ENCODE measurements at places on chromosomes 5 and 9. TPM values are rescaled to one million over a fixed set of nuclear protein-coding genes. Genes with fewer than 3 reads are reported as not detected.

GRCh38 chr5:142796492-142797109 is 26.4 kb downstream of the ARHGAP26 start:
- no peak for DNase-seq
- no peak overlapping the region for H3K27ac ChIP-seq
- H3K4me1 ChIP-seq: no peaks in the 10 kb centered on the region
- H3K36me3 ChIP-seq: no peaks in the 10 kb centered on the region

DNA sequence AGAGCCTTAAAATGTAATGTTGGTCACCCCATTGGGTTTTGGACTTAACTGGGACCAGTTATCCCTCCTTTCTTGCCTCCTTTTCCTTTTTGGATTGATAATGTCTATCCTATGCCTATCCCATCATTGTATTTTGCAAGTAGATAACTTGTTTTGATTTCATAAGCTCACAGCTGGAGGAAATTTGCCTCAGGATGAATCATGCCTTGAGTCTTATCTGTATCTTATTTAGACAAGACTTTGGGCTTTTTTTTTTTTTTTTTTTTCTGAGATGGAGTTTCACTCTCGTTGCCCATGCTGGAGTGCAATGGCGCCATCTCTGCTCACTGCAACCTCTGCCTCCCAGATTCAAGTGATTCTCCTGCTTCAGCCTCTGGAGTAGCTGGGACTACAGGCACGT is 443.3 kb downstream of the DNAH5 start:
- H3K36me3 ChIP-seq: no peaks in the 10 kb centered on the region
- H3K4me1 ChIP-seq: no peaks in the 10 kb centered on the region
- H3K27ac ChIP-seq: no peak overlapping the region
- H3K4me3 ChIP-seq: no peak overlapping the region

GRCh38 chr9:25396828-25397227 is 281.4 kb downstream of the TUSC1 start:
- H3K36me3 ChIP-seq: no peaks in the 10 kb centered on the region
- H3K27me3 ChIP-seq: no peaks in the 10 kb centered on the region
- H3K4me3 ChIP-seq: no peak overlapping the region
- DNase-seq: no peak
- no peak overlapping the region for H3K27ac ChIP-seq

Gene CCDC187
- under 0.01 TPM for total RNA-seq

GRCh38 chr9:128231638-128232527 is 28.7 kb downstream of the DNM1 start:
- no peaks in the 10 kb centered on the region for H3K27me3 ChIP-seq
- H3K4me1 ChIP-seq: no peaks in the 10 kb centered on the region
- H3K27ac ChIP-seq: peak overlapping the region; percentile 3
- H3K4me3 ChIP-seq: no peak overlapping the region
- no peak for DNase-seq

DNA sequence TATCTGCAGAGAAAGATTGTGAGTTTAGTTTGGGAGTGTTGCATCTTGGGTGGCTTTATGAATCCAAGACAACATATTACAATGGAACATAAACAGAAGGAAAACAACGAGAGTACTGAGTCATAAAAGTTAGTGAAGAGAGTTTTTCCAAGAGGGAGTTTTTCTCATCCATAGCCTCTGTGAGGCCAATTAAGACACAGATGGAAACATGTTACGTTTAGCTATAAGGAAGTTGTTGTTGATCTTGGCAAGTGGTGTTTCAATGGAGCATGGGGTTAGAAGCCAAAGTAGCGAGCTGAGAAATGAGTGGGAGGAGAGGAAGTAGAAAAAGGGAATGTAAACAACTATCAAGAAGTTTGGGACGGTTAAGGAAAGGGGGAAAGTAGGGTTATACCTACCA is 53.3 kb upstream of the SPATA31D4 start:
- no peaks in the 10 kb centered on the region for H3K36me3 ChIP-seq
- no peak overlapping the region for H3K4me3 ChIP-seq
- no peak for DNase-seq
- no peaks in the 10 kb centered on the region for H3K4me1 ChIP-seq

- no peak overlapping the region for H3K4me3 ChIP-seq
- no peaks in the 10 kb centered on the region for H3K27me3 ChIP-seq
- no peaks in the 10 kb centered on the region for H3K36me3 ChIP-seq
- no peaks in the 10 kb centered on the region for H3K4me1 ChIP-seq
Observed at GRCh38 chr5:35842856-35843255, 13.8 kb upstream of the IL7R start.

GRCh38 chr5:176427971-176428370 is 11.6 kb upstream of the CLTB start:
- no peak overlapping the region for H3K4me3 ChIP-seq
- H3K27ac ChIP-seq: no peak overlapping the region
- H3K4me1 ChIP-seq: no peaks in the 10 kb centered on the region

- H3K4me3 ChIP-seq: no peak overlapping the region
- DNase-seq: no peak
- H3K4me1 ChIP-seq: no peaks in the 10 kb centered on the region
- no peaks in the 10 kb centered on the region for H3K36me3 ChIP-seq
- H3K27me3 ChIP-seq: no peaks in the 10 kb centered on the region
- H3K27ac ChIP-seq: no peak overlapping the region
Observed at GRCh38 chr5:106094204-106094607, 1576.5 kb downstream of the EFNA5 start.

- H3K4me3 ChIP-seq: no peak overlapping the region
- no peaks in the 10 kb centered on the region for H3K4me1 ChIP-seq
- no peaks in the 10 kb centered on the region for H3K27me3 ChIP-seq
- no peaks in the 10 kb centered on the region for H3K36me3 ChIP-seq
Observed at GRCh38 chr9:36995927-36996705, 38.0 kb downstream of the PAX5 start.

GRCh38 chr9:98806394-98807035 is 955 bp upstream of the GALNT12 start:
- peak overlapping the region; percentile 64 for H3K27ac ChIP-seq
- no peaks in the 10 kb centered on the region for H3K27me3 ChIP-seq
- no peaks in the 10 kb centered on the region for H3K36me3 ChIP-seq
- H3K4me3 ChIP-seq: no peak overlapping the region
- peaks cover 9% of the 10 kb centered on the region for H3K4me1 ChIP-seq

Gene PCDHGC5
- 0.11 TPM for total RNA-seq

- H3K27ac ChIP-seq: peak overlapping the region; percentile 80
- H3K4me1 ChIP-seq: peaks cover 10% of the 10 kb centered on the region
- H3K27me3 ChIP-seq: no peaks in the 10 kb centered on the region
Observed at GRCh38 chr9:88990729-88991065, 571 bp upstream of the S1PR3 start.

Gene DPYSL3
- 110 TPM for total RNA-seq

- H3K36me3 ChIP-seq: no peaks in the 10 kb centered on the region
- no peak overlapping the region for H3K27ac ChIP-seq
- H3K4me3 ChIP-seq: no peak overlapping the region
Observed at GRCh38 chr9:105128908-105129600, 115.4 kb upstream of the SLC44A1 start.

- H3K27me3 ChIP-seq: no peaks in the 10 kb centered on the region
- DNase-seq: no peak
- H3K4me3 ChIP-seq: no peak overlapping the region
- peaks cover 10% of the 10 kb centered on the region for H3K4me1 ChIP-seq
Observed at GRCh38 chr5:78747055-78747454, 98.5 kb upstream of the LHFPL2 start.

Gene SVEP1
- 41.8 TPM for total RNA-seq

DNA sequence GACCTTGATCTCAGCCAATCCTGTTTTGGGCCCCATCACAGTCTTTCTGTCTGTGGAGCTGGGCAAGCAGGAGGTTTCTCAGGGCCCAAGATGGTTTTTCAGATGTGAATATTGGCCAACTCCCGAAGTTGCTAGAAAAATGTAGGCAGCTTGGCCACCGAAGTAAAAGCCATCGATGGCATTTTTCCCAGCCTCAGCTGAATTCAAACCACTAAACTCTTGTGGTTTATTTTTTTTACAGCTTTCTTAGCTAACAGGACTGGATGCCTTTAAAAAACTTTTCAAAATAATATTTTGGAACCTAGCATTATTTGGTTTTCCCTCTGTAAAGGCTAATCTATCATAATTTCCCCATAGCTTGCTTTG is 102.5 kb upstream of the ERCC6L2 start:
- H3K4me1 ChIP-seq: peaks cover 12% of the 10 kb centered on the region
- no peaks in the 10 kb centered on the region for H3K27me3 ChIP-seq
- DNase-seq: no peak
- H3K36me3 ChIP-seq: no peaks in the 10 kb centered on the region
- no peak overlapping the region for H3K4me3 ChIP-seq

GRCh38 chr9:127209948-127210640 is 54.5 kb upstream of the GARNL3 start:
- H3K4me3 ChIP-seq: no peak overlapping the region
- no peak for DNase-seq
- H3K4me1 ChIP-seq: no peaks in the 10 kb centered on the region
- no peaks in the 10 kb centered on the region for H3K36me3 ChIP-seq
- H3K27me3 ChIP-seq: no peaks in the 10 kb centered on the region

- H3K4me3 ChIP-seq: no peak overlapping the region
- peak; percentile 28 for DNase-seq
- H3K36me3 ChIP-seq: no peaks in the 10 kb centered on the region
- peaks cover 5% of the 10 kb centered on the region for H3K4me1 ChIP-seq
- H3K27ac ChIP-seq: peak overlapping the region; percentile 72
- no peaks in the 10 kb centered on the region for H3K27me3 ChIP-seq
Observed at GRCh38 chr5:109656829-109657228, 32.9 kb upstream of the MAN2A1 start.

DNA sequence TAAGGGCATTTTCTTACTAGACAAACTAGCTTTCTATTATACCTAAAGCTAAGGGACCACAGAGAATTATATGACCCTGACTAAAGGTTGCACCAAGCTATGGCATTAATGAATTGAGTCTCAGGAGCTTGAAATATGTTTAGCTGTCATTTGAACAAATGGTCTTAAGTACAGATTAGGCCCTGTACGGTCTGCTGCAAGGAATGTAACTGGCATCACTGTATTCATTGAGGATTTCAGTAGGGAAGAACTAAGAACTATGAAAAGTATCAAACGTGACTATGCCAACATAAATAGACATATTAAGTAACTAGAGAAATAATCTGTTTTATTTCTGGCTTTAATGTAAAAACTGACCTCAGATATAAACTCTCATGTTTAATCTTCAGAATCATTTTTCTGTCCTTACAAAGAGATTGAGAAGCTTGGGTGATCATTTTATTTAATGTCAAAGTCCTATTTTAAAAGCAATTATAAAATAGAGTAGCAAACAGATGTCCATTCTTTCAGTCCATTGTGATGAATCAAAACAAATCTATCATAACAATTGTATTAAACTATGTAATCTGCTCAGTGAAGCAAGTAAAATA is 845.9 kb downstream of the MAT2B start:
- H3K36me3 ChIP-seq: no peaks in the 10 kb centered on the region
- H3K4me3 ChIP-seq: no peak overlapping the region
- no peaks in the 10 kb centered on the region for H3K27me3 ChIP-seq
- H3K27ac ChIP-seq: no peak overlapping the region
- H3K4me1 ChIP-seq: no peaks in the 10 kb centered on the region

GRCh38 chr5:1564182-1564748 is 40.5 kb upstream of the LPCAT1 start:
- H3K27ac ChIP-seq: no peak overlapping the region
- H3K4me3 ChIP-seq: no peak overlapping the region
- peak; percentile 47 for DNase-seq

DNA sequence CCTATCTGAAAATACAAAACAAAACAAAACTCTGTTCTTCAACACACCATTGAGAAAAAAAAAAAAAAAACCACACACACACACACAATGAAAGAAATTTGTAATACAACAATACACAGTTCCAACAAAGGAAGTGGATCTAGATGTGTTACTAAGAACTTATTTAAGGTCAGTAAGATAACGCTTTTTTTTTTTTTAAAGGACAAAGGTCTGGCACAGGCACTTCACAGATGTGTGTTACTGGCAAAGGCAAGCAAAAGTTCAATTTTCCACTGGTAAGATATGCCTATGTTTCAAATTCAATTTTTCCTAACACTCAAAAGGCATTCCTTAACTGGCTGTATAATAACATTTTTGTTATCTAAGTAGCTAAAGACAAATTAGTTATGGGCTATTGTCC is 3.6 kb downstream of the RFK start:
- H3K4me3 ChIP-seq: no peak overlapping the region
- H3K27ac ChIP-seq: no peak overlapping the region
- no peaks in the 10 kb centered on the region for H3K27me3 ChIP-seq
- DNase-seq: no peak
- peaks cover 25% of the 10 kb centered on the region for H3K36me3 ChIP-seq

GRCh38 chr5:31153521-31153920 is 40.0 kb upstream of the CDH6 start:
- H3K4me3 ChIP-seq: no peak overlapping the region
- H3K36me3 ChIP-seq: no peaks in the 10 kb centered on the region
- no peaks in the 10 kb centered on the region for H3K27me3 ChIP-seq
- no peaks in the 10 kb centered on the region for H3K4me1 ChIP-seq
- H3K27ac ChIP-seq: no peak overlapping the region
- no peak for DNase-seq

GRCh38 chr5:177982072-177982727 is 13.8 kb downstream of the PROP1 start:
- no peaks in the 10 kb centered on the region for H3K36me3 ChIP-seq
- peaks cover 4% of the 10 kb centered on the region for H3K27me3 ChIP-seq
- H3K4me1 ChIP-seq: no peaks in the 10 kb centered on the region
- H3K4me3 ChIP-seq: no peak overlapping the region
- DNase-seq: no peak
- no peak overlapping the region for H3K27ac ChIP-seq

Gene HBEGF
- total RNA-seq: 3.0 TPM

DNA sequence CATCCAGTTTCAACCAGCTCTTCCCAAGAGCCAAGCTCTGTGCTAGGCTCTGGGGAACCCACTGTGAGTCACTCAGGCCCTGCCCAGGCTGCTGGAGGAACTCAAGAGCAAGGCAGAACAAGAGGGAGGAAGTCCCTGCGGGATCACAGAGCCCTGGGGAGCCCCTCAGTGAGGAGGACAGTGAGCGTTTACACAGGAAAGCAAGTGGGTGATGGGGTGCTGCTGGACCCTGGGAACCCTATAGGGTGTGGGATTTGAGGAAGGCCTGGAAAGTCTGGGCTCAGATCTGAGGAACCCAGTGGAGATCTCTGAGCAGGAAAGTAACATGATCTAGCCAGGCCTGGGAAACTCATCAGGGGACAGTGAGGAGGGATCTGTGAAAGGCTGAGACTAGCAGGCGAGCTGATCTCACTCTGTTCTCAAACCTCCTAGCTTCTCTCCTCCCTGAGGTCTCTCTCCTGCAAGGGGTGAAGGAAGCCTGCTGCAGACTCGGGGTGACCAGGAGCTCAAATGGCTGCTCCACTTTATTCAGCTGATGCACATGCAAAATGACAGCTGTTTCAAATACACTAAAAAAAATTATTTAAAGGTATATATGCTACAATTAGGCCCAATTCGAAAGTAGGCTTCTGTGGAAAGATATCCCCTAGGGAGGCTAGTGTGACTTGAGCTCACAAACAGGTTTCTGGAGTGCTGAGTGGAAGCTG is 70.0 kb downstream of the SHB start:
- no peaks in the 10 kb centered on the region for H3K36me3 ChIP-seq
- peaks cover 8% of the 10 kb centered on the region for H3K4me1 ChIP-seq
- H3K27me3 ChIP-seq: no peaks in the 10 kb centered on the region
- H3K4me3 ChIP-seq: no peak overlapping the region
- no peak for DNase-seq
- no peak overlapping the region for H3K27ac ChIP-seq

Data from ascending aorta (tissue), 2 donors.